ENCODE measurements at places on chromosomes 6 and 20.

GRCh38 chr6:53026526-53026925 lies 31.4 kb upstream of the GSTA4 start:
- no peak for DNase-seq

- DNase-seq = no peak
Observed at GRCh38 chr6:66278115-66278514, 571.1 kb upstream of the EYS start.

DNA sequence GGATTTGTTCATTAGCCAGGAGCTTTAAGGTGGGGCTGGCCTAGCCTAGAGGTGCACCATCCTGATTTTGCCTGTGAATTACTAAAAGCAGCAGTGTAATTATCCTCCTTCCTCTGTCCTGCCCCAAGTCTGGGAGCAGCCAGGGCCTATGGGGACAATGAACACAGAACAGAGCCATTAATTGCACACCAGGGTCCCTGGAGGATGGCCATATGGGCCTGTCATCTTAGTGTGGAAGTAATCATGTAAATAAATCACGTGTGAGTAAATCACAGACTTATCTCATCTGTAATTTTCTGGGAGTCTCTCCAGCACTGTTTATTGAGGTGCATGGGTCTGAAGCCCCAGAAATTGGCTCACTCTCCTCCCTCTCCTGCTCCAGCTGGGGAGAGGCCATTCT lies 176.3 kb downstream of the LRFN2 start:
- DNase-seq = no peak

GRCh38 chr20:11792568-11792953 lies 125.1 kb upstream of the BTBD3 start:
- no peak for DNase-seq

GRCh38 chr6:7115543-7116231 lies 7.9 kb downstream of the RREB1 start:
- no peak for DNase-seq

GRCh38 chr20:41170386-41171105 lies 33.2 kb downstream of the PLCG1 start:
- no peak for DNase-seq

- DNase-seq = no peak
Observed at GRCh38 chr6:81609736-81610135, 142.7 kb downstream of the TENT5A start.

- no peak for DNase-seq
Observed at GRCh38 chr6:54899442-54899841, 52.9 kb downstream of the FAM83B start.

DNA sequence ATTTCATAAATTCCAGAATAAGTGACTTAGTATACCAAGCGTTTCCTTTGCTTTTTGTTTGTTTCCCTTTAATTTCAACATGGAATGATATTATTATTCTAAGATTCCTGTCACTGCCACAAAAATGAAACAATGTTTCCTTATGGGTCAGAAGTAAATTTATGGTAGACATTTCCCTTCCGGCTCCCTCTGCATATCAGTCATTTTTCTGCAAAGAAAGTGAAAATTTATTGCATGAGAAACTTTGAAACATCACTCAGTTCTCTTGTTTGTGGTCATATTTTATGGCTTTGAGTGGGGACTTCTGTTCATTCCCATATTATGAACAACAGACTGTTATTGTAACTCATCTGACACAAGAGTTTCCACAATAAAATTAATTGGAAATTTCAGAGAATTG lies 97.8 kb downstream of the NKAIN2 start:
- no peak for DNase-seq

DNA sequence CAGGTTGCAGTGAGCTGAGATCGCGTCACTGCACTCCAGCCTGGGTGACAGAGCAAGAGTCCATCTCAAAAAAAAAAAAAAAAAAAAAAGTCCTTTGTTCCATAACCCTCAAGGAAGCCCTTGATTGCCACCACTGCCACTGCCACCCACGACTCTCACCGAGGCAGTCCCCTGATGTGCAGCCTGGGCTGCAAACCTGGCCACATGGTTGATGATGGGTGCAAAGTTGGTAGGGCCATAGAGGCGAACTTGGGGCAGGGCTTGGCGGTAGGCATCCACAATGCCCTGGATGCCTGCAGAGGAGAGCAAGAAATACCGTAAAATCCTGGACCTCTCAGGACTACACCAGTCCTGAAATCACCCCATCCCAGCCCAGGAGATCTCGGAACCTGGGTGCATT lies 11.5 kb downstream of the SPAG4 start:
- DNase-seq = no peak

- no peak for DNase-seq
Observed at GRCh38 chr6:19322691-19323485, 514.3 kb upstream of the ID4 start.

DNA sequence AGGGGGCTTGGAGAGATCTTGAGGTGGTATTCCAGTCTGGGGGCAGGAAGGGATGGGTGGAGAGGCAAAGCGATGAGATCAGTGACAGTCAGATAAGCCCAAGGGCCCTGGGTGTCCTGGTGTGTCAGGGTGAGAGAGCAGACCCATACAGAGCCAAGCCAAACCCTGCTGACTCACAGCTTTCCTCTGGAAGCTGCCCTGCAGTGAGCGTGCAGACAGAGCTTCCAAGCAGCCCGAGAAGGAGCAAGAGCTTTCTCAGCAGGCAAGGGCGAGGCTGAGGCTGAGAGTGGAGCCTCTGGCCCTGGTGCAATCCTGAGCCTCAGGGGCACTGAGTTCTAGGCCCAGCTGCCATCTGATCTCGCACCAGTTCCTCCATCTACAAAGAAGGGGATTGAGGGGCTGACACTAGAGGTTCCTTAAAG lies 91.1 kb upstream of the HIVEP1 start:
- peak; percentile 86 for DNase-seq

- no peak for DNase-seq
Observed at GRCh38 chr6:15673666-15674065, 10.8 kb upstream of the DTNBP1 start.

GRCh38 chr6:170542031-170542719 lies 10.9 kb downstream of the PSMB1 start:
- DNase-seq = no peak

DNA sequence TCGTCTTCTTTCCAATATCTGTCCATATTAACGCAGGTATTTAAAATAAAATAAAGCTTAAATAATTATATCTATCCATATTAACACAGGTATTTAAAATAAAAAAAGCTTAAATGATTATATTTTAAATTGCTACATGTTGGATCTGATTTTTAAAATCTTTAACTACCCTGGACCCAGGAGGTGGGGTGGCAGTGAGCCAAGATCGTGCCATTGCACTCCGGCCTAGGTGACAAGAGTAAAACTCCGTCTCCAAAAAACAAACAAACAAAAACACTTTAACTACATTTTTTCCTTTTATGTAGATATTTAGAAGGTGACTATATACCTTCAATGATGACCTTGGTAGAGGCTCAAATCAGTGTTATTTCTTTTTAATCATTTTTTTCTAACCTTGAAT lies 211.9 kb downstream of the GRIK2 start:
- no peak for DNase-seq

DNA sequence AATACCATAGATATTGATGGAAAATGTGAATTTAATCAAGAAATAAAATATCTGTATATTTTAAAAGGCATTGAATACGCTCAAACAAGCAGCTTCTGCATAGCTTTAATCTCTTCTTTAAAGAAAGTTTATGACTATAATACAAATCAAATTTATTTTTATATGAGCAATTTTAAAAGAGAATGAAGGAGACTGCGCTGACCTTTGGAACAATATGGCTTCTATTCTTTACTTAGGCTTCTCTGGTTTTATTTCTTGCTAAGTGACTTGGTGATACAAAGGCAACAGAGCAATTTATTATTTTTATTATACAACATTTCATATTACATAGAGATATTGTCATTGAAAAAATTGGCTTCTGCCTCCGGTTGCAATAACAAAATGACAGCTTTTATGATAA lies 776.7 kb downstream of the TBC1D32 start:
- DNase-seq = no peak

DNA sequence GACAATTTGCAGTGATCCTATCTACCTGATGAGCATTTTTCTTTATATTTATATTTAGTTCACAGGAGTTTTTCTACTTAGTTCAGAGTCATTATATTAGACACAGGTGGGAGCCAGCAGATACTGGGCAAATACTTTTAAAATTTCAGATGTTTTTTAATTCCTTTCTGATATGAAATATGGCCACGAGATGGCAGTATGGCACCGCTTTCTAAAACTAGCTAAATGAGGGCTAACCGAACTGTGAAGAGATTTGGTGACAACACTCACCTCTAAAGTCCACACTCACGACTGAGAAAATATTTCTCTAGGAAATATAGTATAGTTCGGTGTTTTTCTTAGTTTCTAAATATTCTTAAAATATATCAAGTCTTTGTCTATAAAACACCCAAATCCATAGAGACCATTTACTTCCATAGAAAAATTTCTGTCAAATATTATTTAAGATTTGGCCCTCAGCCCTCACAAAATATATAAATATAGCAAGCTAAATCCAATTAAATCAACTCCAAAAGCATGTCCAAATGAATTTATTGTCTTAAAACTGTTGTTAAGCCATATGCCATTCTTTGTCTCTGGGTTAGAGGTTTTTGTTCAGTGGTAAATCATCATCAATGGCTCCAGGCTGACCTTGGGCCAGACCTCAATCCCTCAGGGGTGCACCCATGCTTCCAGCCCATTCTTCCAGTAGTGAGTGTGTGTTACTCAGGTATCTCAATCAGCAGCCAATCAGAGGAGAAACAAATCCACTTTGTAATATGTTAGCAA lies 63.6 kb downstream of the HUS1B start:
- DNase-seq = peak; percentile 4

- no peak for DNase-seq
Observed at GRCh38 chr20:17871181-17871580, 97.4 kb downstream of the SNX5 start.

GRCh38 chr6:5634525-5634924 lies 372.2 kb downstream of the NRN1 start:
- no peak for DNase-seq

GRCh38 chr20:47428851-47429336 lies 72.4 kb upstream of the ZMYND8 start:
- DNase-seq = no peak

DNA sequence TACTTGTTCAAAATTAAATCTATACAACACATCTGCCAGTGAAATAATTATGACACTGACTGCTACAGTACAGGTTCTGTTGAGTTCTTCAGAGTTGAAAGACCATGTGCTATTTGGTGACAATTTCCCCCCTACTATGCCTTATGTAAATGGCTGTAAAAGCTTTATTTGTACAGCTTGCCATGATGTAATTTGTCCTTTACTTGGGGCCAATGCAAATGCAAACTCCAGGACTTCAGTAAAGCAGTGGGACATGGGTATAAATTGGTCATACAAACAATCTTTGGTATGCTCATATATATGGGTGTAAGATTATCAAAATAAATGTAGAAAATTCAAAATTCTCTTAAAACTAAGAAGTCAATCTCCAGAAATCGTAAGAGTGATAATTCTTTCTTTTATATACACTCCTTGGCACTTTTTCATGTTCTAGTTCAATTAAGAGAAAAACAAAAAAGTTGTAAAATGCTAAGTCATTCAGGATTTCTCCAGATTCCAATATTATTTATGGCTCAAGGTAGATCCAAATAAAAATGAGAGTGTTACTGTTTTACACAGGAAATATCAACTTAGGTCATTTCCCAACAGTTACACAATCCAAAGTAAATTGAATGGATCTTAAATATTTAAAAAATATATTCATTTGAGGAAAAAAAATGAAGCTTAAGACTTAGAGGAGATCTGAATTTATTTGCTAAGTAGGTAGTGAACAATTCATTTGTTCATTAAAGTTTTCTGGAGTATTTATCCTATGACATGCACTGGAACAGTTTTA lies 1310.5 kb upstream of the CITED2 start:
- no peak for DNase-seq

GRCh38 chr6:51098791-51099190 lies 280.1 kb downstream of the TFAP2B start:
- DNase-seq = no peak

DNA sequence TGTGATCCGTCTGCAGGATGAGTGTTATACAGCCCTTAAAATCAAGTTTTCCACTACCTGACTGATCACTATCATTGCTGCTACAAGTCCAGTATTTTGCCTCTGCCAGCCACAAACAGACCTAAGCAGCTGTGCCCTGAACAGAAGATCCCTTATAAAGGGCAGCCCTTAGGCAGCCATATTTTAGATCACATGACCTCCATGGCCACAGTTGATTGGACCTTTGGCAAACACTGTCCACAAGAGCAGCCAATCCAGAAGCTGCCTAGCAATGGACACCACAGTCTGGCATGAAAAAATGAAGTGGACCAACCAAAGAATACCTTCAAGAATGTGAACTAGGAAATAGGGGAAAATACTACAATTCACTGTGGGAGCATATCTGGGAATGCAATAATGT lies 50.8 kb downstream of the MC3R start:
- no peak for DNase-seq

DNA sequence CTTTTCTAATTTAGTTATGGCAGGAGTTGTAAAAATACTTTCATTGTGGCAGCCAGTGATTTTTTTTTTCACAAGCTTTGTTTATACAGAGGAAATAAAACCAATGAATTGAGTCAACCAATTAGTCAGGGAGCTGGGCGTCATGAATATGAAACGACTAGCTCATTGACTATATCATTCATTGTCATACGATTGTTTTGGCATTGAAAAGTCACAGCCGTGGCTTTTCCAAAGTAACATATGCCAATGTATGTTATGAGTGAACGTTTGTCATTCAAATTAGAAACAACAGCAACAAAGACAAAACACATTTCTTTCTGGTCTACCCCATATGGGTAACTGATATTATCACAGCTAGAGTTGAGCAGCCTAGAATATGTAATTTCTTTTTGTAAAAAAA lies 810.6 kb downstream of the EPHA7 start:
- DNase-seq = no peak

- no peak for DNase-seq
Observed at GRCh38 chr6:20038410-20039204, 173.7 kb downstream of the MBOAT1 start.

DNA sequence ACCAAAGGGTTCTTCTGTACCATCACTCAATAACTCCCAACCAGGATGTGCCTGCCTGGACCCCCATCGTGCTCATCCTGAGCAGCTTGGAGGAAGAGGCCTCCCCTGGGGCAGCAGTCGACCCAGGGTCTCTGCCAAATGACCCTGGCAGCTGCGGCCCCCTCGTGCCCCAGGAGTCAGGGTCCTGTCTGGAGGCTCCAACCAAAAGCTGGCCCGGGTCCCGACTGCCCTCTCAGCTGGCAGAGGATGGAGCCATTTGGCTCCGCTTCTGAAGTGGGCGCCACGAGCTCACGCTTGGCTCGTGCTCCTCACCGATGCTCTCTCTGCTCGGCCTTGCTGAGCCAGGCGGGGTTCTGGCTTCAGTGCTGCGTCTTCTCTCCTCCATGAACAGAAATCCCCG lies 56.8 kb downstream of the TFAP2C start:
- no peak for DNase-seq

DNA sequence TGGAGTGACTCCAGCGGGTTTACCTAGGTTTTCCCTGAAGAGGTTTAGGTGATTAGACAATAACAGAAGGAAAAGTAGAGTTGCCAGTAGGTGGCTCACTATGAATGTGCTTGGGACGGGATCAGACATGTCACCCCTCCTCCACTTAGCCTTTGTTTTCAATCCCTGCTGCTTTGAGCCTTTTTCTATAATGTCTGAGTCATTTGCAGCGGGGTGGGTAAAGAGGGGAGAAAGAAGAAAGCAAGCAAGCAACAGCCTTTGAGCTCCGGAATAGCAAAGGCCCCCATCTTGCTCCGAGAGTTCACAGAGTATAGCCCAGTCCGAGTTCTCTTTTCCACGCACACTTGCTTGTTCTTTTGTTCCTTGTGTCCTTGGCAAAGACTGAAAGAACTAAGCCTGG lies 129.1 kb downstream of the PACRG start:
- peak; percentile 26 for DNase-seq

Data from AG04449 (cell line).